ENCODE measurements at places on chromosomes 12 and 14.

DNA sequence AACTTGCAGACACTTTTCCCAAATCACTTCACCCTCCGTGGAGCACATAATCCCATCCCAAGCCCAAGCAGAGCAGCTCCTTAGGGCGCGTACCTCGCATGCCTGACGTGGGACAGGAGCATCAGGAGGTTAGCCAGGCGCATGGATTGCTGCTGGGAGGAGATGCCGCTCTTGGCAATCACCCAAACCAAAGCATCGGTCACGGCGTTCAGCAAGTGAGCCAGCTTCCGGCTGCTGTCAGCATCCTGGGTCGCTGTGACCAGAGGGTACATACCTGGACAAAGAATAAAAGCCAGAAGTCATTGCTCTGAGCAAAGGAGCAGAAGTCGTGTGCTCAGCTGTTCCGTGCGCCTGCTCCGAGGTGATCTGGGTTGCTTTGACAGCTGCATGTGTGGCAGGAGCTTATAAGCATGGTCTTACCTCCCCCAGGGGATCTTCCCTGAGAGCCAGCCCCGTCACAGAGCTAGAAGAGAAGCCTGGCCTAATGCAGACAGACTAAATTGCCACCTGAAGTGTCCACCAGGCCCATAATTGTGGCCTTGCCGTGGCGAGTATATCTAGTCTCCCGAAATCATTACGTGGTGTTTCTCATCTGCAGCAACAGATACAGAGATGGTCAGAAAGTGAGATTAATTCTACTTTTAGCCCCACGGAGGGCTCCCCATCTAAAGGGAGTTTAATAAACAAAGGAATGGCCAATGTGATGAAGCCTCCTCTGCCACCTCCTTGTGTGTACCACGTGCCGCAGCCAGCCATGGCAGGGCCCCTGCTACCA is 59.1 kb downstream of the ESR2 start:
- DNase-seq: no peak

DNA sequence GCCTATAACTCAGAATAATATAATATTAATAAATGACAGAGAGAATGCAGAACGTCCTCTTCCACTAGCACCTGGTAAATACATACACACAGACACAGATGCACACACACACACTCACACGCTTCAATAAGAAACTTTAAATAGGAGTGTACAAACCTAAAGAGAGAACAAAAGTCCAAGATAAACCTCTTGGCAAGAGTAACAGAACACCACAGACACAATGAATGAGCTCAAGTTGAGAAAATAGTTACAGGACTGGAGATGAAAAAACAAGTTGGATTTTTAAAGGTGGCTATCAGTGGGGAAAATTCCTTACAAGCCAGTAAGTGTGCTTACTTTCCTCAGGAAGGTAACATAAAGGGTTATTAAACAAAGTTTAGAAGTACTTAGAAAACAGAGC is 35.2 kb downstream of the CRY1 start:
- no peak for DNase-seq

GRCh38 chr14:82029038-82029437 is 495.4 kb upstream of the SEL1L start:
- DNase-seq: no peak

DNA sequence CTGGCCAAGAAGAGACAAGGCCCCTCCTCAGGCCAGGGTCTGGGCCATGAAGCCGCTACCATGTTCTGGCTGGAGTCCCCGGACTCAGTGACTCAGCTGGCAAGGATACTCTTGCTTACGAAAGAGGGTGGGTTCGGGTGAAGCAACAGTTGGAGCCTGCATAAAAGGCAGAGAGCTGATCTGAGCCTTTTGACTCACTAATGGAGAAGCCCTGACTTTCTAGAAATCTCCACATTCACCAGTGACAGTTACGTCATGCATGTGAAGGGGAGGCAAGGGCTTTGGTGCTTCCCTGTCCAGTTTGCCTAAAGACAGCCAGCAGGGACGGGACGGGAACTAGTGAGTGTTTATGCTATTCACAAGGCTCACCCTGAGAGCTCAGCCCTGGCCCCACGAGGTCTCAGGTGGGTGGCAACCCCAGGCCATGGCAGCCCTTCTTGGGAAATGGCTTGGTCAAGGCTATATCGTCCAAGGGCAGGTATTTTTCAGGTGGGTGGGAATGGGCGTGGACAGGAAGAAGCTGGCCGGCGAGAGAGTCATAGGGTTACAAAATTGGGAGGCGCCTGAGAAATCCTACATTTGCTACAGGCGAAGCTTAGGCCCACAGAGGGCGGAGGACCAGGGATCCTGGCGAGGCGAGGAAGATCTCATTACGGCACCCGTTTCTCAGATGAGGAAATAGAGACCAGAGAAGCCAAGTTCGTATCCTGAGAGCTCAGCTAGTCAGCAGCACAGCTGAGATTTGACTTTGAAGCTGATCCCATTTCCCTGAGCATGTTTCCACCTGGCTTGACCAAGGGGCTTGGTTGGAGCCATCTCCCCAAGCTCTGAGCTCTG is 314.6 kb downstream of the BCL11B start:
- DNase-seq: no peak

- no peak for DNase-seq
Measured at GRCh38 chr12:19496219-19496878, 57.1 kb downstream of the AEBP2 start.

DNA sequence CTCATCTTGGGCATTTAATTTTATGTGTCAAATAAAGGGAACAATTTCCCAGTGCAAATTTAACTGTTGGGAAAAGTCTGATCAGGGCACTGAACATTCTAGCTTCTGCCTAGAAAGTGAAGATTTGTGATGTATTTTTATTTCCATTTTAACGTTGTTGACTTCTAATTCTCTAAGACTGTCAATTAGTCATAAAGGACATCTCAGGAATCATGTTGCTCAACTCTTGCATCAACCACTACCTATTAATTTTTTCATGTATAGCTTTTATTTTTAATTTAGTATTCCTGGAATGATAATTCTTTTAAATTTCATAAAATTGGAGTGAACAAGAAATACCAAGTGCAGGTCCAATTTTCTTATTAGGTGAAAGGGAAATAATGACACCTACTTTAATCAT is 87.9 kb upstream of the METAP2 start:
- no peak for DNase-seq

DNA sequence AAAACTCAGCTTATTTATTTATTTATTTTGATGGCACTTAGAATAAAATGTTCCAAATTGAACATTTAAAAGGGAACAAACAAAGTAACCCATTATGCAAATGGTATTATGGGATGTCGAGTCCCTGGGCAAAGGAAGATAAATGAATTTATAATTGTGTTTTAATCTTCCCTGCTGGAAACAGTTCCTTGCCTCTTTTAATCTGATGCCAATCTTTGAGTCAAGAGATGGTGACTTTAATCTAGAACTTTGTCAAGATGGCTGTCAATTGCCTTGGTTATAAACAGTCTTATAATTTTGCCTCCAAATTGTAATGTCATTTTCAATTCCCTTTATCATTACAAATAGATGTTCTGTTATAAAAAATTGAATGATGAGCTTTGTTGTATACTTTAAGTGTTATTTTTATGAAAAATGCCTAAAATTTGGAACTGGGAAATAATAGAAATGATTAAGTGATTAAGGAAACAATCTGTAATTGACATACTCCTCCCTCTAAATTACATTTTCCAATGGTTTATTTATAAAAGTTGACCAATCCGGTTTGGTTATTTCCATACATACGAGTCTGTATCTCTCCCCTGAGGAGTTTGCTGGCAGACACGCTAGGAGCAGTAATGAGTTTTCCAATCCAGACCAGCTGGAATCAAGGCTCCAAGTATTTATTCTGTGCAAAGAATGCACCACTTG is 134.9 kb upstream of the FRMD6 start:
- DNase-seq: no peak

- no peak for DNase-seq
Measured at GRCh38 chr14:100441271-100441947, 118.3 kb downstream of the SLC25A47 start.

DNA sequence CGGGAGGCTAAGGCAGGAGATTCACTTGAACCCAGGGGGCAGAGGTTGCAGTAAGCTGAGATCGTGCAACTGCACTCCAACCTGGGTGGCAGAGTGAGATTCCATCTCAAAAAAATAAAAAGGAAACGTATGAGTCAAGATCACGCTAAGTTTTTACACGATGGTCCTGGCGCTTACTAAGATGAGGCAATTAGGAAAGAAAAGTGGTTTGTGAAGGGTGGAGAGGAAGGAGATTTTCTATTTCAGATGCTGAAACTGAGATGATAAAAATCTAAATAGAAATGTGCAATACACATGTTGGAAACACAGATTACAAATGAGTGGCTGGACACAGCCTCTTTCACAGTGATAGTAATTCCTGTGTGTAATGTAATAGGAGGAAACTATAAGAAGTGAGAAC is 63.2 kb downstream of the KDM5A start:
- DNase-seq: no peak

- no peak for DNase-seq
Measured at GRCh38 chr14:95039259-95039992, 117.9 kb downstream of the DICER1 start.

- no peak for DNase-seq
Measured at GRCh38 chr12:79534029-79534867, 156.5 kb downstream of the PAWR start.

DNA sequence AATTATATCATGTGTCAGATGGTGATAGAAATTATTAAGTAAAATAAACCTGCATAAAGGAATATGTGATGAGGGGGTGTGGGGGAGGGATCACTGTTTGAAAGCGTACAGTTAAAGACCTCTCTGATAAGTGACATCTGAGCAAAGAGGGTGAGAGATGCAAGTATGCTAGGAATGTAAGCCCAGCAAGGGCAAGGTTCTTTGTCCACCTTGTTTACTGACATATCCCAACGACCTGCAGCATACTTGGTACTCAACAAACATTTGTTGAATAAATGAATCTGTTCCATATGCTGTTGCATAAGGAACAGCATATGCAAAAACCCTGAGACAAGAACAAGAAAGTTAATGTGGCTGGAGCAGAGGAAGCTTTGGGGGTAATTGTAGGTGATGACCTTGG is 12.0 kb upstream of the MDM1 start:
- no peak for DNase-seq

- no peak for DNase-seq
Measured at GRCh38 chr12:115049614-115050013, 365.6 kb upstream of the TBX3 start.

- no peak for DNase-seq
Measured at GRCh38 chr12:107528731-107529365, 156.8 kb upstream of the PWP1 start.

DNA sequence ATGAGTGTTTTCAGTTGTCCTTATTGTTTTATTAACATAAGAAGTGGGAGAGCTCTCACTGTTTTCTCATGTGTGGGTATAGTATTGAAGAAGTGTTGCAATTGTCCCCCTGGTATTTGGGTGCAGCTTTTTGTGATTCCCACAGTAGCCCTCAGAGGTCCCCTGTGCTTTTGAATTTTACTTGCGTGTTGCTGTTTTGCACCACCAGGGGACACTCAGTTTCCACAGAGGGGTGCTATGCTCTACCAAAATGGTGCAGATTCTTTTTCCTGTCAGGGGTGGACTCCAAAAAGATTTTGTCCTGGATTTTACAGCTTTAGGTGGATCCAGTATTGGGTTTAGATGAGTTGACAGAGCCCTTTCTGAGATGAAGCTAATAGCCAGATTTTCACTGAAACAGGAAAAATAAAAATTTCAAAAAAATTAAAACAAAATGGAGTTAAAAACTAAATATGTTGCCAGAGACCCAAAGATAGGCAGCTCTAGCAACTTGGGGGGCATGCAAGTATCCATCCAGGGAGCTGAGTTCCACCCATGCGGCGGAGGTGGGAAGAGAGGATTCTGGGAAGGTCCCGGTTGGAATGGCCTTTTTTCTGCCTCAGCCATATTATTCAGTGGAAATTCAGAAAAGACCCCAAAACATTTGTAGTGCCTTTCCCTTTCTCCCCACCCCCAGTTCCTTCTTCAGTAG is 50.2 kb downstream of the TTLL5 start:
- DNase-seq: peak; percentile 37

DNA sequence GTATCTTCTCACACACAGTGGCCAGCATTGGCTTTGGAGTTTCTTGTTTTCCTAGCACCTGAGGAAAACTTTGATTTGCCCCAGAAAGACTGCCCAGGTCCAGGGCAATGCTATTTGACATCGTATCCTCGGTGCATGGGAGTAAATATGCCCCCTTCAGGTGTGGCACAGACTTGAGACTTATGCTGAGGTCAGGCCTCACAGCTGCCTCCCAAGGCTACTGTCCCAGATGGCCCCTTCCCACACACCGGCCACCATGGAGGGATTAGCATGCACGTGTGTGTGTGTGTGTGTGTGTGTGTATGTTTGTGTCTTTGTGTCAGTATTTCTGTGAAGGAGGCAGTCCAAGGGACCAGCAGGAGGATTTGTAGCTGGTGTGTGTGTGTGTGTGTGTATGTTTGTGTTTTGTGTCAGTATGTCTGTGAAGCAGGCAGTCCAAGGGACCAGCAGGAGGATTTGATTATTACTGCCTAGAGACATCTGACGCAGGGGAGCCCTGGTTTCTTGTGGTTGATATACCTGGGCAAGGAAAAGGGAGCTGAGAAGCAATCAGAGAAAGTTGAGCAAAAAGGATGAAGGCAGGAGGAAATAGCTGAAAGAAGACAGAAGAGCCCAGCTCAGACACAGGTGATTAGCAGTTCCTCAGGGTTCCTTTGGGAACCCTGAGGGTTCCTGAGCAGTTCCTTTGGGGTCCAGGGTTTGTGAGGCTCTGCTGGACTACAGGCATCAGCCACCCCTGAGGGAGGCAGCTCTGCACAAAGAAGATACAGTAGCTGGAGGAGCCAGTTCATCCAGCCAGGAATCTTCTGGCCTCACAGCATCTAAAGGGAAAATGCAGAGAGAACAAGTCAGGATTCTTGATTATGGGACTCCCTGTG is 42.2 kb downstream of the COX16 start:
- no peak for DNase-seq

GRCh38 chr12:110667671-110668070 is 21.2 kb downstream of the HVCN1 start:
- DNase-seq: no peak

- DNase-seq: no peak
Measured at GRCh38 chr14:103476065-103476464, 46.6 kb downstream of the CKB start.

DNA sequence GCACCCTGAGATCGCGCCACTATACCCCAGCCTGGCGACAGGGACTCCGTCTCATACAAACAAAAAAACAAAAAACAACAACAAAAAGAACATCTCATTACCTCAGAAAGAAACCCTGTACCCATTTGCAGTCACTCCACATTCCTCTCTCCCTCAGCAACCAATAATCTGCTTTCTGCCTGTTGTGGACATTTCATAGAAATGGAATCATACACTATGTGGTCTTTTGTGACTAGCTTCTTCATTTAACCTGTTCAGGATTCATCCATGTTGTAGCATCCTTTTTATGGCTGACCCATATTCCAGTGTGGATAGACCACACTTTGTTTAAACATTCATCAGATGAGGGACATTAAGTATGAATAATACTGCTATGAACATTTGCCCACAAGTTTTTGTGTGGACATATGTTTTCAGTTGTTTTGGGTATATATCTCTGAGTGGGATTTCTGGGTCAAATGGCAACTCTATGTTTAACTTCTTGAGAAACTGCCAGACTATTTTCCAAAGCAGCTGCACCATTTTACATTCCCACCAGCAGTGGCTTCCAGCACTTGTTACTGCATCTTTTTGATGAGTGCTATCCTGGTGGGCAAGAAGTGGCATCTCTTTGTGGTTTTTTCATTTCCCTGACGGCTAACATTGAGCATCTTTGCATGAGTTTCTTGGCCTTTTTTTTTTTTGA is 5.9 kb upstream of the RCOR1 start:
- peak; percentile 53 for DNase-seq

Data from AG04450 (cell line).